Right renal pelvis (tissue), 4 donors: ENCODE measurements at places on chromosomes 3 and 15.

DNA sequence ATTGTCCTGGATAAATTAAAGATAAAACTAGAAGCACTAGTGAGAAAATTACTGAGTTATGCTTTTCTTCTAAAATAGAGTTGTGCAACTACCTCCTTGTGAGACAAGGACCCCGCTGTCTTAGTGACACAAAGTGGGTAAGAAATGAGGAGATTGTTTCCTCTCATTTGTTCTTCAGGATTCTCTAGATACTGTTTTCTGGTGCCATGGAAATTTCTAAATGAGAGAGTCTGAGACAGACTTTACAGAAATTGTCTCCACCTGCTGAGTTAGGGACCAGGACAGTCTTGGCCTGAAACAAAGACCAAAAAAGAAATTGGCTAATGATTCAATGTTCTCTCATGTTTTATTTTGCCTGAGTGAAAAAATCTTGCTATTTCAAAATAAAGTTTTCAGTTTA lies 427.5 kb downstream of the TUSC7 start:
- DNase-seq = no peak

DNA sequence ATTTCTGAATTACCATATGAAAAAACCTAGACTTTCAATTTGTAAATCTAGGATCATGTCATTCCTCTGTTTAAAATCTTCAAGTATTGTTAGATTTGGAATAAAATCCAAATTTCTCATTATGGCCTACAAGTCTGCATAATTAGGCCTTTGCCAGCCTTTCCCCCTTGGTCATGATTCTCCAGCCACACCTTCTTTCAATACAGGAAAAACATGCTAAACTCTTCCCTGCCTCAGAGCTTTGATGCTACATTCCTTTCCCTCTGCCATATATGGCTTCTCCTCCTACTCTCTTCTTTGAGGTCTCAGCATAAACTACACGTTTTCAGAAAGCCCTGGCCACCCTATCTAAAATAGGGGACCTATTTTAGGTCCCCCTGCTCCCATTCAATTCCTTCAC lies 48.5 kb downstream of the TM6SF1 start:
- DNase-seq = no peak

- DNase-seq = no peak
These were observed 161.6 kb downstream of the TIGIT start for GRCh38 chr3:114455432-114455831.

DNA sequence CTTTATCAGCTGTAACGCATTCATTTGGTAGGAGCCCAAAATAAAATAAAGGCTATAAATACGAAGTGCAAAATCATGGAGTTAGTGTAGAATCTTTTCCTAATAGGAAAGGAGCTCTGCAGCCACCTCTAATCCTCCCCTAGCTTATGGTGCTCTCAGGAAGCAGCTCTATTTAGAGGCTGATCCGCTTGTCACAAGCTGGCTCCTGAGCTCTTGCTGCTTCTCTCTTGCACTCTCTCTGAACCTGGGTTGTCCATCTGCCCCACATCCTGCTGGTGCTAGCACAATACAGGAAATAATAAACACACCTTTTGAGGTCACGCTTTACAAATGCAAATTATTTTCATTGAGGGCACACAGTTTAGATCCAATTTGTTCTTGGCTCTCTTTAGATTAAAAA lies 37.3 kb upstream of the BFSP2 start:
- DNase-seq = no peak

DNA sequence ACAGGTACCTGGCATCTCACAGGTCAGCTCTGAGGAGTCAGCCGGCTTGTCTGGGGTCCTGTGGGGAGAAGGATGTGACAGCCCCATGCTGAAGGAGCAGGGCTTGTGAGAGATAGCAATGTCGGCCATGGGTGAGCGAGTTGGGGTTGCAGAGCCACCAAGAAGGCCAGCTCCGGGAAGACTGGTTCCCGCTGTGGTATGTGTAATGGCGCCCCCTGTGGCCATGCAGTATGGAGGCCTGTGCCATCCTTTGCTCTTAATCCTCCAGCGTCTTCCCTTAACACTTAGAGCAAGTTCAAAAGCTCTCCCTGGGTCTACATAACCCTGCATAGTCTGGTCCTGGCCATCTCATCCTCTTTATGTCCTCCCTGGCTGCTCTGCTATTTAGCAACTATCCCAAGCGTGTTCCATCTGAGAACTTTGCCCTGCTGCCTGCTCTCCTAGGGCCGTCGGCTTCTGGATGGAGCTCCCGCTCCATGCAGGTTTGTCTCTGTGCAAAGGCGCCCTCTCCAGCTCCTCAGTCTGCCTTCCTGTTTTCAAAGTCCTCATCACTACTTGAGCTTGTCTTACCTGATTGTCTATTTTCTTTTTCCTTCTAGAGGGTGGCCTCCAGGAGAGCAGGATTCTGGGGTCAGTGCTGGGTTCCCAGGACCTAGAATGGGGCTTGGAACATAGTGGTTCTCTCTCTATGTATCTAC lies 40.8 kb upstream of the IQCF6 start:
- no peak for DNase-seq
